ENCODE measurements at places on chromosomes 5 and 9.
A peak's percentile ranks its signal among the peaks of the same experiment; 100 is the strongest.

DNA sequence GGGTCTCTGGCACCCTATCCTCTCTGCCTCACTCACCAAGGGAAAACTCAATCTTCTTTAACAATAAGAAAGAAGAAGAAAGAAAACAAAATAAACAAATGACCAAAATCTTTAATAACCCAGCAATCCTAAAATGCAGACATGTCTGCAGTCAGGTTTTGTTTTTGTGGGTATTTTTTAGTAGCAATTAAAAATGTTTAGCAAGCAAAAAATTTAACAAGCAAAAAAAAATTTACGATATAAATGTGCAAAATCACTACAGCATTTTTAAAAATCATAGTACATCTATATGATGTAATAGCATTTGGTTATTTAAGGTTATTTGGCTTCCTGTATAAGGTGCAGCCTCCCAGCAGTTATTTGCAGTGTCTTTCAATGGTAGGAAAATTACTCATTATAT is 151.3 kb upstream of the MAP3K1 start:
- DNase-seq, result no peak

- DNase-seq, result peak; percentile 20
Observed at GRCh38 chr5:149902177-149902576, 42.4 kb downstream of the PDE6A start.

DNA sequence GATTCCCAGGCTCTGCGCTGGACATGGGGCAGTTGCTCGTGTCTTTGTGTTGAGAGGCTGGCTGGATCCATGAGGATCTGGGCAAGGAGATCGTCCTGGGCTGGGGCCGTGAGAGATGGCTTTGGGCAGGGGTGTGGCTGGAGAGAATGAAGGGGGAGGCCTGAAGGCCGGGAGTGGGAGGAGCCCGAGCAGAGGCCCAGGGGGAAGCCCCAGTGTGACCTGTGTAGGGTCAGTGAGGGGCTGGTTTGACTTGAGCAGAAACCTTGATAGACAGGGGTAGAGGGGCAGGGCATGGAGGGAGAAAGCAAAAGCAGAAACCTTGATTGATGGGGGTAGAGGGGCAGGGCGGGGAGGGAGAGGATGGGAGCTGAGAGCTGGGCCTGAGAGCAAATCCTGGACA is 54.4 kb upstream of the ASS1 start:
- DNase-seq, result no peak

DNA sequence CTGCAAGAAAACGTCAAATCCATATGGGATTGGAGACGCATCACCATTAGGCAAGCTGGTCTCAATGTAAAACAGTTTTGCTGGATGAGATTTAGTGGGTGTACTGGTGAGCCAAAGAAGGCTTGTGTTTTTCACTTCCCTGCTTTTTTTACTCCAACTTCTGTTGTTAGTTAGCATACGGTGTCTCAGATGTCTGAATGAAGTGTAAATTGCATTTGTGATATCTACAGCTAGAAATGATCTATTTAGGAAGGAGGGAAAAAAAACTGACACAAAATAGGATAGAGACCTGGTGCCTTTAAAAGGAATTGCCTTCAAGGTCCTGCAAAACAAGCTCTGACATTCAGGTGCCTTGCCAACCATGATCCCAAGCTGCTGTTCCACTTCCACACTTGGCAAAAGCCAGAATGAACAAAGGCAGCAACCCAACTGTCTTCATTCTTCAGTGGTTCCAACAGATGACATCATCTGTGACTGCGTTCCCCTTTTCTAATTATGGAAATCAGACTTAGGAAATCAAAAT is 104.2 kb upstream of the RAI14 start:
- DNase-seq, result no peak

DNA sequence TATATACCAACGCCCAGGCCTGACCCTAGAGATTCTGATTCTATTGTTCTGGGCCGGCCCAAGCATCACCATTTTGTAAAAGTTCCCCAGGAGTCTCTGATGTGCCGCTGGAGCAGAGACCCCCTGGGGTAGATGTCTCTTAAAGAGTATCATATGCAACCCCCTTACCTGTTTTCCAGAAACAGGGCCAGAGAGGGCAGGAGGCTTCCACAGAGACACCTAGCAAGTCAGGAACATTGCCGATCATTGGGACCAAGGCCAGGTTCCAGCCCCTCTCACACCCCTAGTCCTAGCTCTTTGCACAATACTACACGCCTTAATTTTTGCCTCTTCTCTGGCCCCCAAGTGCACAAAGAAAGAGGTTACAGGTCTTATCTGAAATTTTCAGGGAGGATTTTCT is 63.8 kb downstream of the TMOD1 start:
- DNase-seq, result no peak

DNA sequence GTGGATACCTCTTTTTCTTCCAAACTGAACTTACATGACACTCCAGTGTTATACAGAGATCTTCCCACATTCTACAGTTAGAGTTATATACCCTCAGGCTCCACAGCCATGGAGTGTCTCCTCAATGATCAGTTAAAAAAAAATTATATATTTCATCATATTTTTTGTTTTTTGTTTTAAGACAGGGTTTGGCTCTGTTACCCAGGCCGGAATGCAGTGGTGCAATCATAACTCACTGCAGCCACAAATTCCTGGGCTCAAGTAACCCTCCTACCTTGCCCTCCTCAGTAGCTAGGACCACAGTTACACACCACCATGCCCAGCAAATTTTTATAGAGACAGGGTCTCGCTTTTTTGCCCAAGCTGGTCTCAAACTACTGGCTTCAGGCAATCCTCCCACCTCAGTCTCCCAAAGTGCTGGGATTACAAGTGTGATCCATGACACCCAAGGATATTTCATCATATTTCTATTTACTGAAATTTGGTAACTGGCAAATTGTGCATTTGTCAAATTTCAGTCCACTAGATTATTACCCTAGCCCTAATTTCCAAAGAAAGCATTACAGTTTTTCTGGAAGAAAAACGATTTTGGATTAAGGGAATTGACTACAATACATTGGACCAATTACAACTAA is 18.1 kb upstream of the SCAI start:
- no peak for DNase-seq

DNA sequence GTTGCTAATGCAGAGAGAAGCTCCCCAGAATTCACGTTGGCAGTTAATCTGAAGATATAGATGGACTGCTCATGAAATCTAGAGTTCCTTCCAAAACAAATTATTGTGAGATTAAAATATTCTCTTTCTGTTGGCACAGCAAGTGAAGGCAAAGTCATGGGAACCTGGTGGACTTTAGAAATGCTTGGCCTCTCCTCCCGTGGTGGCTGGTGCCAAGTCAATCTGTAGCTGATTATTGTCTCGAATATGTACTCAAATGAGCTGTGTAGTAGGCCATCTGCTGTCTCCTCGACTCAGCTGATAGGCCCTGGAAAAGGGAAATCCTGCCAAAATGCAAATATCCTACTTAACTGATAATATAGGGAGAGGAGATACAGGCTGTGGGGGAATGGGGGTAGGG is 69.3 kb downstream of the DAPK1 start:
- DNase-seq, result no peak

DNA sequence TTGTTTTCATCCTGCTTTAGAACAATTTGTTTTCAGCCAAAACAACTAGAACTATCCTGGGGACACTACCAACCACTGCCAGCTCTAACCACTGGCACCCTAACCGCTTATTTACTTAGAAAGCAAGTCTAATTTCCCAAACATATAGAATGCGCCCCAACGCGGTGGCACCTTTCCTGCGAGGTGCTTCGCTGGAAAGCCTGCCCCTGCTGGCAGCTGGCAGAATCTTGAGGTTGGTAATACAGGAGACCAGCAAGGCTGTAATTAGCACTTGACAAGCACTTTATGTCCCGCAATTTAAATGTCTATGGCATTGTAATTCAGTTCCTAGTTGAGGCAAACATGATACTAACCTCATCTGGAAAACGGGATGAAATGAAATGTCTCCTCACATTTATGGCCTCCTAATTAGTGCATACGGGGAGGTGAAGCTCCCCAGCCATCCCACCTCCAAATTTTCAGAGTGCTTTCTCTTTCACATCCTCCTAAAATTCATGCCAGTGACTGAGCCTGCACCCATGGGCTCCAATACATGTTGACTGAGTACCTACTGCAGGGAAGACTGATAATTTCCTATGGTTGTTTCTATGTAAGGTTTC is 30.4 kb downstream of the GABBR2 start:
- DNase-seq, result no peak

DNA sequence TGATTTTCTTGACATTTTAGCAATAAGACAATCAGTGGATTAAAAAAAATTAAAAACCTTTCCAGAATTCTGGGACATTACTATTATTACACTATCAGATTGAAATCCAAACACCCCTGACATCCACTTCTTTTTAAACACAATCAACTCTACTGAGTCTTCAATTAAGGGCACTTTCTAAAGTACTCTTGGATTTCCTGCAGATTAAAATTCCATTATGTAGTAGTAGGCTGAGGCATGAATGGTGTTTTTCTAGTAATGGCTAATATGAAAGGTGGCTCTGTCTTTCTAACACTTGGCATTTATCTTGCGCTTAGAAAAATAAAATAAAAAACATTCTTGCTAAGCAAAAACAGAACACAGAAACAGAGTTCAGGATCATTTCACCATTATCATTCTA is 107.8 kb downstream of the OXCT1 start:
- DNase-seq, result no peak

- DNase-seq, result no peak
Observed at GRCh38 chr5:33887268-33887667, 4.5 kb downstream of the ADAMTS12 start.

DNA sequence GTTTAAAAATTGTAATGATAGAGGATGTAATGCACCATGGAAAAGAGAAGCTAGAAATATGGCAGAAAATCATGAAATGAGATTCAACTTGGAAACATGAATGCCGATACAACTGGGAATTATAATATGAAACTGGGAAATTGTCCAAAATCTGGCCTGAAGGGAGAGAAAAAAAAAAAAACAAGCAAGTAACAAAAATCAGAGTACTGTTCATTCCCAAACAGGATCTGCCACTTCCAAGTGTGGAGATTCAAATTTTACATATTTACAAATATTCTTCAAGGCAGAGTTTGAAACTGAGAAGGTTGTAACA is 56.6 kb upstream of the MOCS2 start:
- no peak for DNase-seq

DNA sequence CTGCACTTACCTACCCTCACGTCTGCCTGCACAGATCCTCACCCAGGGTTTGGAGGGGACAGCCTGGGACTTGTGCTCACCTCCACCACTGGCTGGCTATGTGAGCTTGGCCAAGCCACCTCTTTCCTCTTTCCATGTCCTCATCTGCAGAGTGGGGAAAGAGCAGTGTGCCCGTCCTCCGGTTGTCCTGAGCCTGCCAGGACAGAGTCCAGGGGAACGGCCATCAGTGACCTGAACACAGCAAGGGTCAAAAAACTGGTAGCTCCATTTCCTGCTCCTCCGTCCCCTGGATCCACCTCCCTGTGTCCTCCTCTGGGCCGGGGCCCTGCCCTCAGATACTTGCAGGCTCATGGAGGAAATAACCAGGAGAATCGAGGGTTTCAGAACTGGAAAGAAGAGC is 187.7 kb downstream of the OLFM1 start:
- DNase-seq, result no peak

- no peak for DNase-seq
Observed at GRCh38 chr9:89160806-89161205, 17.8 kb downstream of the SHC3 start.

DNA sequence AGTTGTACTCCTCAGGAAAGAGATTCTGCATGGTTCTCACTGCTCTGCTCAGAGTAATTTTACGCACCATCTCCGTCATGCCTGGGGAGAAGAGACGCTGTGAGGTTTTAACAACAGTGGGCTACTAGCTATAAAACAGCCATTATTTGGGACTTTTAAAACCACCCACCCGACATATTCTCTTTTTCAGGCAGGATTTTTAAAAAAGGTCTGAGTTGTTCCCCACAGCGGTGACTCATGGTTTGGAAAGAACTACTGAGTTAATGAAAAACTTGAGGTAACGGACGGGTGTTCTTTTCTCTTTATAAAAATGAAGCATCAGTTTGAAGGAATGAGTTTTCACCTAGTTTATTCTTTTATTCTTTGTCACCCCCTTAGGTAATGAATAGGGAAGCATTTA is 61.3 kb downstream of the TTLL11 start:
- no peak for DNase-seq

GRCh38 chr9:126927419-126927818 is 12.8 kb downstream of the RALGPS1 start:
- DNase-seq, result no peak

DNA sequence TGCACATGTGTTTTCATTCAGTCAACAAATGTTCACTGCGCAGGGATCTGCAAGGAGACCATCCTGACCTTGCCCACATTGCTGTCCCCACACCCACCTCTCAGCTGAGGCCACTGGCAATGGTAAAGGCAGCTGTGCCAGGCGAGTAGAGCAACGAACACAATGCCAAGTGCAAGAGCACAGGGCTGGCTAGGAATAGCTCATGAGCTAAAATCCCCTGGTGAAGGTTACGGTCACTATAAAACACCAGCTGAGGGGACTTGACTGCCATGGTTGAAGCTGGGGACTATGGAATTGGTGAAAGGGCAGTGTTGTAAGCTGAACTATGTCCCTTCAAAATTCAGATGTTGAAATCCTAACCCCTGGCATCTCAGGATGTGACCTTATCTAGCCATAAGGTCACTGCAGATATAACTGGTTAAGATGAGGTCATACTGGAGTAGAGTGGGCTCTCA is 96.1 kb downstream of the OTULIN start:
- no peak for DNase-seq

DNA sequence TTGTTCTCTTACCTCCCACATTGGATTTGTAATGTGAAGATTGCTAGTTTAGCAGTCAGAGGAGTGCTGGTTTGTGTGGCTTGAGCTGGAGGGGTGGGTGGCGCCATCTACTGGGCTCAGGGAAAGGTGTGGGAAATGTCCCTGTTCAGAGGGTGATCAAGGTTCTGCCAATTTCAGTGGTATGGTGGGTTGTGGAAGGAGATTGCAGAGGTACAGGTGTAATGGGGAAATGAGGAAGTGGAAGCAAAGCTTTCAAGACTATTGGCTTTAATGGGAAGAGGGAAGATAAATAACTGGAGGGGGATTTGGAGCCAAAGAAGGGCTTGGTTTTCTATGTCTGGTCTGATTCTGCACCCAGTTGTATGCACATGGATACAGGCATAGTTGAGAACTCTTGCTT is 76.4 kb downstream of the OSMR start:
- DNase-seq, result peak; percentile 60

GRCh38 chr5:2588850-2589501 is 162.5 kb downstream of the IRX2 start:
- no peak for DNase-seq

GRCh38 chr5:41796061-41796460 is 74.2 kb downstream of the OXCT1 start:
- DNase-seq, result no peak

- peak; percentile 83 for DNase-seq
Observed at GRCh38 chr5:140547508-140548299, at the start of gene EIF4EBP3. Gene EIF4EBP3 (plus strand): TSS chr5:140547662. CDS start chr5:140547738, 76 bp downstream.

DNA sequence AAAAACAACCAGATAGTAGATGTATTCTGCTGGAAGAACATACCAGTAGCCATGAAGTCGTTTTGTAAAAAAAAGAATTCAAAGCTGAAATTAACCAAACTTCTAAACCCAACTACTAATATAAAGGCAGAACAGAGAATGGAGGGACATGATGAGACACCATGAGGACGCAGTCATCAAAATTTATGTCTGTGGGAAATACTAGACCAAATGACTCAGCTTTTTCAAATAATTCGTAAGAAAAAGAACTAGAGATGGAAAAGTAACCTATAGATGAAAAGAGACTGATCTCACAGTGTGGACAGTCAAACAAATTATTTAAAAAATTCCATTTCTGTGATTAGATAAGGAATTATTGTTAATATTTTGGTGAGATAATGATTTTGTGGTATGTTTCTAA is 10.3 kb downstream of the TTC23L start:
- DNase-seq, result no peak
